ENCODE measurements at places on chromosomes 1 and 21.

DNA sequence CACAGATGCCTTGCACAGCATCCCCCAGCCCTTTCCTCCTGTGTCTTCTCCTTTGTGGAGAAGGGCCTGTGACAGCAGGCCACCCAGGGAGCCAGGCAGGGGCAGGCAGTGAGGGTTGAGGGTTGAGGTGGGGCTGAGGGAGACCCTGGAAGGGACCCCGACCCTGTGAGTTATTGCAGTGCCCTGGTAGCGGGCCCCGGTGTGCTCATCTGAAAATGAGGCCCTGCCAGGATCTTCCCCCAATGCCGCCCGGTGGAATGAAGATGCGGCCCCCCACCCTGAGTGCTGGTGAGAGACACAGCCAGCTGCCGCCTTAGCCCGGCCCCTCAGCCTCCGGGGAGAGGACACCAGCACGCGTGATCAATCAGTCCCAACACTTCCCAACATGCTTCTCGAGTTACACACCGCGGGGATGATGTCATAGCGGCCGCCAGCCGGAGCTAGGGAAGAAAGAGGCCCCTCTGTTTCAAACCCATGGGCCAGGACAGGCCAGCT lies 36.2 kb upstream of the ACTRT2 start:
- peak; percentile 39 for DNase-seq

DNA sequence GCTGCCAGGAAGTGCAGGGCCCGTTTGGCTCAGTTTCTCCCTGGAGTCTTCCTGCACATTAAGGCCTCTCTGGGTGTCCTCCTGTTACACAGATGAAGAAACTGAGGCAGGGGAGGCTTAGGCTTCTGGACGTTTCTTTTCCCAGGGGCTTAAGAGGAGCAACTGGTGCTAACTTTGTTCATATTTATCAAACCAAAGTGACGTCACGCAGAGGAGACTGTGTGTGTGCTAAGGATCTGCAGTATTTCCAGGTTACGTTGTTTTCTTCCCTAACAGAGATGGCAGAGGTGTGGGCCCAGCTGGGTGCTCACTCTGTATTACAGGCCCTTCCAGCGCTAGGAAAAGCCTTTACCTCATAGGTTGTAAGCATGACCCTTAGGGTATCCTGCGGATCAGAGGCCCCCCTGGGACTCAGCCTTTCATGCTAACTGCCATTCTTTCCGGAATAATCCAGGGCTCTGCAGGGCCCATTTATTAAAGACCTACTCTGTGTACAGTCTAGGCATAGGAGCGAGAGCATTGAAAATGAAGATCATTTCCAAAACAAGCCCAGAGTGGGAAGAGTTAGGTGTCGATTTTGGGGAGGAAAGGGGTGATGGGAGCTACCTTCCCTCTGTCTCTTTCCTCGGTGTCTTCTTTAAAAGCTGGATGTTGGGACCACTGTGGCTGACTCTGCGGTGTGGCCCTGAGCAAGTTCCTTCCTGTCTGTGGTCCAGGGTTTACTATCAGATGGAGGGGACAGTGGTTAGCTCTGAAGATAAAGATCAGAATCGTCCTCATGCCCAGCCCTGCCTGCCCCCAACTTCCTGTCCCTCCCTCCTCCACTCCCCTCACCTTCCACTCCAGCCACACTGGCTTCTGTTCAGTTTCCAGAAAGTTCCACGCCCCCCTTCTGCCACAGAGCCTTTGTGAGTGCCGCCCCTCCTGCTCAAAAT lies 4.6 kb downstream of the AGTRAP start:
- DNase-seq, result no peak

DNA sequence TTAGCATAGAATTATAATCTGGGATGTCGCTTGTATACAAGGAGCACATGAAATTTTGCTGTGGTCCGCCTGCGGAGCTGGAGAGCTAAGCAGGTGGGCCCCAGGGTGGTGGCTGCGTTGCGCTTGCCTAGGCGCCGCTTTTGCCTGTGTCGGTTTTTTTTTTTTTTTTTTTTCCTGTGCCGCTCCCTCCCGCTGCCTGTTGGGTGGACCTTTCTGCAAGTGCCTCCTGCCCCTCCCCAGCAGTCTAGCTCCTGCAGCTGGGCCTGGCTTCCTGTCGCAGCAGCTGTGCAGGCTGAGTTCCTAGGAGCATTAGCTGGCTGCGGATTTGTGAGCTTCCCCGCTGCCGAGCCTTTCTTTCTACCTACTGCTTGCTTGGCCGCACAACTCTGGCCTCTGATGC lies 20.6 kb downstream of the PYHIN1 start:
- DNase-seq, result no peak

DNA sequence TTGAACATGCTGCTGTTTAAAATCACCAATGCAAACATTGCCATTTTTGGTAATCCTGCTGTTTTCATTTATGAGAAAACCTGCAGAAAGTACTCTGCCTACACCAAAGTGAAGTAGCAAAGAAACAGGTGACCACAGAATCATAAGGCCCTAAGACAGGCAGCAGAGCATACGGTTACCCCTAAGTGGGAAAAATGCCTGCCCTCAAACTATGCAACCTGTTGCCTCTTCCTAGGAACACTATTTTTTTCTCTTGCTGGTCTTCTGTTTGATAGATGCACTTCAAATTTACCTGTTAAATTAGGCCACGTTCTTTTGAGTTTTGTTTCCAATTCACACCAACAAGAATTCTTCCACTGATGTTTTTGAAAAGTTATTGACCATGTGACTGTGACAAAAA lies 89.5 kb upstream of the RAB4A start:
- DNase-seq, result no peak
